NCI-H2029 treated with DMSO at 0.1 percent for 48 hours (cell line): ENCODE measurements at places on chromosomes 7 and 10.

DNA sequence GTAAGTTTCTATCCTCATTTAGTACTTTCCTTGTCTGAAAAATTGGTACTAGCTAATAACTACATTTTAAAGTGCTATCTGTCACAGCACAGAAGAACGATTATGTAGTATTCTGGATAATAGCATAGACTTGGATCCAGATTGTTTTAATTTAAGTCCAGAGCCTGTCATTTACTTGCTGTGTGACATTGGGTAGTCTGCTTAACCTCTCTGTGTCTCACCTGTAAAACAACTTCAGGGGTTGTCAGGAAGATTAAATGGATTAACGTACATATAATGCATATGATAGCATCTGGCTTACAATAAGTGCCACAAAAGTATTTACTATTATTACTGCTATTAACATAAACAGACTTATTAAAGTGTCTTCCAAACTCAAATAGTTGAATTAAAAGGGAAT lies 1221.4 kb downstream of the GATA3 start:
- no peak for DNase-seq

- DNase-seq: no peak
These were observed 28.5 kb downstream of the NPS start for GRCh38 chr10:127577376-127578258.

GRCh38 chr10:73771722-73772280 lies 10.0 kb upstream of the CHCHD1 start:
- DNase-seq: no peak

DNA sequence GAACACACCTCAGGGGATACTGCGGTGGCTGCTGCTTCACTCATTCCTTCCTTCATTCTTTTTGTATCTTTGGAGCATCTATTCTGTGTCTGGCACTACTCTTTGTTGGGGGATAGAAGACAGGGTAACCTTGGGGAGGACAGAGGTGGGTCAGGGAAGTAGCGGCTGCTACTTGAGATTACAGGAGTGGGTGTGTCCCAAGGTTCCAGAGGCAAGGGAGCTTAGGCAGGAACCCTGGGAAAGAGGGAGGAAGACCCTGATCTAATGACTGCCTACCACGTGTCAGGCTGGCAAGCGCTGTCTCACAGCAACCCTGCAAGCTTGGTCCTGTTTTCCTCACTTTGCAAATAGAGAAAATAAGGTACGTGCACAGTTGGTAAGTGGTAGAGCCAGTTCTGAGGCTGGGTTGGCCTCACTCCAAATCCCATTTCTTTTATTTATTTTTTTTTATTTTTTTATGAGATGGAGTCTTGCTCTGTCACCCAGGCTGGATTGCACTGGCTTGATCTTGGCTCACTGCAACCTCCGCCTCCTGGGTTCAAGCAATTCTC lies 985.9 kb upstream of the ZNF722 start:
- no peak for DNase-seq

DNA sequence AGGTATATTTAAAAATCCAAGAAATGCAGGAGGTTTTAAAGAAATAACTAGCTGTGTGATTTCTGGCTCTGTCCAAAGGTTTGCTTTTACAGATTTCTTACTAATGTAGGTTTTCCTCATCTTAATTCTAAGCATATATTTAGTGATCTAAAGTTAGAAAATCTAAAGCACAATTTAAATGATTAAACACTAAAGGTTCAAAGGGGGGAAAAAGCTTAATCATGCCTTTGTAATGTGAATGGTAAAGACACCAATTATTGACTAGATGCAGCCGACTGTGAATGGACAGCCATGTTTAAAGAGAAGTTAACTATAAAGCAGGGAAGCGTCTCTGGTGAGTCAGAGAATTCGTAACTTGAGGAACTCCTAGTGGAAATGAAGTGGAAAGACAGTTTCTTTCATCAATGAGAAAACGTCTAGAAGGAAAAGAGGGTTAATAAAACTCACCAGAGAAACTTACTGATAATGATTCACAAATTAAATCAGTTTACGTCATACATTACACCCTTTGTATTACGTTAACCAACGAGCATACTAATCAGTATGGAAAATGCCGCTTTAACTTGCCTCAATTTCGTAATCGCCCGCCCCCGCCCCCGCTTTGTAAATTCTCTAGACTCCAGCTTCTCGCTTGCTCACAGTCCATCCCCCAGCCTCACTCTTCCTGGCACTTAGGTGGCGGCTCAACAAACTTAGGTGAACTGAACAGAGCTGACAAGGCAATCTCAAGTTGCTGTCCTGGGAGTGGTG lies 1.1 kb upstream of the HBP1 start:
- DNase-seq: peak; percentile 45

DNA sequence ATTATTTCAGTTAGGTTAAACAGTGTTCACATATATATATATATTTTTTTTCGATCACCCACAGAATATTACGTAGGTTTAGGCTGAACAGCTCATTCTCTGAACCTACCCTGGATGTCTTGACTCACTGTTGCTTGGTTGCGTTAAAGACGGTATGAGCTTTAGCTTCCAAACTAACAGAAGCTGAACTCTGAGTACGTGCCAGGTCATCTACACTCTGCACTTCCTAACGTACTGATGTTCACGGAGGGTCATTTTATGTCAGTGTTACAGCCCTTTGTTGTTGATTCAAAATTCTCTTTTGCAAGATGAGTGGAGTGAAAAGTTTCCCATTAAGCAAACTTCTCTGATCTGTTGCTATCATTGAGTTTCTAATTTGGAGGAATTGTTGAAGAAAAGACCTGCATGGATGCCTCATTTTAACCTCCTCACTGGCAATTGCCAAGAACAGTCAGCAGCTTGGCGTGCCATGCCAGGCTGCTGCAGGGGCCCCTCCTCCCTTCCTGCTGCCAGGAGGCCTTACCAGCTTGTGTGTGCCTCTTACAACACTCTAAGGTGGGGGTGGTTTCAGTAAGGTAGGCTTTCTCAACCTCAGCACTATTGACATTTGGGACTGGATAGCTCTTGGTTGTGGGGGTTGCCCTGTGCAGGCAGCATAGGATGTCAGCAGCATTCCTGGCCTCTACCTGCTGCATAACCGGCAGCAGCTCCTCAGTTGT lies 44.3 kb downstream of the INSYN2A start:
- no peak for DNase-seq

DNA sequence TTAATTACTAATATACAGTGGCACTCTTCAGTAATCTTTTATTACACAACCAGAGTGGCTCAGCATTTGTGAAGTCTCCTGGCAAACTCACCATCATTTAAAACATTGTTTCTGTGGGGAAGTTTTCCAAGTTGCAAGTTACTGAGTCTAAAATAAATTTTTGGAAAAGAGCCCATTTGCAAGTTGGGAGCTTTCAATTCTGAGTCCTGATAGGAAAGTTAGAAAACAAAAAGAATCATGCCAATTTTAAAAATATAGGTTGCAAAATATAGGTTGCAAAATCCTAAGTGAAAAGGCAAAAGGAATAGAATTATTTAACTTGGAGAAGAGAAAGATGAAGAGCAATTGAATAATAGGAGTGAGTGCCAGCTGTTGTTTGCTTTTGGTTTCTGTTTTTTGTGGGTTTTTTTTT lies 378.8 kb upstream of the C7orf33 start:
- DNase-seq: no peak

DNA sequence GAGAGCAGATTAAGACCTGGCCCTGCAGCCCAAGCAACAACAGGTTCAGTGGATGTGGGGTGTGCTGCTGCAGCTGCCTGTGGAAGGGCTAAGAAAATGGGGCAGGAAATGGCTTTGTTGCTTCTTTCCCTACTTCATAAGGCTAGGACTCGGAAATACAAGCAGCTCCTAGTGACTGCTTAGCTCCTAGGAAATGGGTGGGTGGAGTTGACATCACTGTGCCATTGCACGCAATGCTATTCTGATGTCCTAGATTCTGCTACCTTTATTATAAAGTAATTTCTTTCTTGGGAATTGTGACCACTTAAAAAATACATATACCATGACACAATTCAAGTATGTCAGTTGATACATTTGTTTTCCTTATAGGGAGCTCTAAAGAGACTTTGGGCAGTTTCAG lies 155.8 kb downstream of the FANK1 start:
- DNase-seq: no peak

- no peak for DNase-seq
These were observed 131.8 kb upstream of the PALS2 start for GRCh38 chr7:24441314-24442027.

DNA sequence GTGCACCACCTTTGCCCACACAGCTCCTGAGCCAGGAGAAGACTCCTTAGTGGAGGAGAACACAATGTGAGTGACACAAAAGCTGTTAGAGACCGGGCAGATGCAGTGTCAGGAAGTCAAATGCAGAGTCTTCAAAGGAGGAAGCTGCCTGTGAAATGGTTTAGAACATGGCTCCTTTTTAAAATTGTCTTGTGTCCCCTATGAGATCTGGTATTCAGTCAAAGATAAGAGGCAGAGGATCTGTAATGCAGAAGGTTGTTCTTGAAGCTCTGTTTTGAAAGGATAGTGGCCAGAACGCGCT lies 133.0 kb downstream of the VIPR2 start:
- DNase-seq: no peak

DNA sequence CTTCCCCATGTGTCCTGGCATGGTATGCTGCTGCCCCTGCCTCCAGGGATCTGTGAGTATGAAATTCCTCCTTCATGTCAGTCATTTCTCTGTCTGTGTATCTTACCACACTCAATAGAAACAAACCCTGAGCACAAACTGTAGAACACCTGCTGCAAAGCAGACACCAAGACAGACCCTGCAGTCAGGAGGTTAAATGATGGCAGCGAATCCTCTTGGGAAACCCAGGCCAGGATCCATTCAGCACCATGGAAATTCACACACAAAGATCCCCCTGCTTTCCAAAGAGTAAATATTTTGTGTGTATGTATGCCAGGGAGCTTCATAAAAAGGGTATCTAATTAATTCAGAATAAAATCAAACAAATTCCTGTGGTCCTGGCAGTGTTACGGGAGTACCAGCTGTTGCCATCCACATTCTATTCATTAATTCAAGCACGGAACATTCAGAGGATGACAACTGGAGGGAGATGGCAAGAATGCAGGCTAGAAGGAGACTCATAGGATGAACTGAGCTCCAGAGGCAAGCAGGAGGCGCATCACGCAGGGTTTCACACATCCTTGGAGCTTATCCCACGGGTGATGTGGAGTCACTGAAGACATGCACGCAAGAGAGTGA lies 14.8 kb downstream of the ITIH5 start:
- no peak for DNase-seq

- DNase-seq: no peak
These were observed 32.9 kb downstream of the VOPP1 start for GRCh38 chr7:55539380-55539779.

DNA sequence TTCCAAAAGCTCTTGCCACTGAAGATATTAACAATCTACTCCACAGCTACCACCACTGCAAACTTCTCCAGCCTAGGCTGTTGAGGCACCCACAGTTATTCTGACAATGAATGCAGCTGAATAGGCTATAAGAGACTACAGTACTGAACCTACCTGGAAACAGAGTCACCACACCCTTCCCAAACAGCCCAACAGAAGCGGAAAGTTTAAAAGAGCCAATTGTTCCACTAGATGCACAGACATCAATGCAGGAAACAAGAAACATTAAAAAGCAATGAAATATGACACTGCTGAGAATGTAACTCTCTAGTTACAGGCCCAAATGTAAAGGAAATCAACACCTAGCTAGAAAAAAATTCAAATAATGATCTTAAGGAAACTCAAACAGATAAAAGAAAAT lies 64.5 kb upstream of the PLA2G12B start:
- no peak for DNase-seq

DNA sequence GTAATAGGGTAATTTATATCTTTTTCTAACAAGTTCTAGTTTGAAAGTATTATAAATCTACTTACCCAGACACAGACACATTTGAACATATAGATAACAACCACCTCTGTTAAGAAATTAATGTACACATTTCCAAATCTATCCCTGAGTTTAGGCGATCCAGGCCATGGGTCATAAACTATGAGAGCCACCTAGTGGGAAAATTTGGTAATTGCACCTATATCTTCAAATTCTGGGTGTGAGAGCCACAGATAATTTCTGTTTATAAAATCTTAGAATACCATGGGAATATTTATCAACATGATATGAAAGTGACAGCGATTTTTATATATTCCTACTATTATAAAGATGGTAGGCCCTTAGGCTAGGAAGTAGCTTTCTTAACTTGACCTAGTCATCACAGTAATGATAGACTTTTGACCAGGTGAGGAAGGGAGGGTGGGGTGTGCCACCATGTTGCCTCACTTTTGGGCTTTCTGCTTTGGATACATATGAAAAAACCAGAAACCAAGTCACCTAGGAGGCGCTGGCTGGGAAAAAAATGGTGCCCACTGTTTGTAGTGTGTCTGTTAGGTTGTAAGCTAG lies 8.0 kb upstream of the EPHA1 start:
- peak; percentile 50 for DNase-seq

- DNase-seq: no peak
These were observed 207.5 kb downstream of the CUX1 start for GRCh38 chr7:102024769-102025391.

GRCh38 chr7:91554883-91555282 lies 290.6 kb downstream of the FZD1 start:
- no peak for DNase-seq
